ENCODE measurements at places on chromosomes 2 and 18.
A peak's percentile ranks its signal among the peaks of the same experiment; 100 is the strongest.

- DNase-seq, result no peak
These were observed 24.3 kb upstream of the RAB10 start for GRCh38 chr2:26009567-26009963.

DNA sequence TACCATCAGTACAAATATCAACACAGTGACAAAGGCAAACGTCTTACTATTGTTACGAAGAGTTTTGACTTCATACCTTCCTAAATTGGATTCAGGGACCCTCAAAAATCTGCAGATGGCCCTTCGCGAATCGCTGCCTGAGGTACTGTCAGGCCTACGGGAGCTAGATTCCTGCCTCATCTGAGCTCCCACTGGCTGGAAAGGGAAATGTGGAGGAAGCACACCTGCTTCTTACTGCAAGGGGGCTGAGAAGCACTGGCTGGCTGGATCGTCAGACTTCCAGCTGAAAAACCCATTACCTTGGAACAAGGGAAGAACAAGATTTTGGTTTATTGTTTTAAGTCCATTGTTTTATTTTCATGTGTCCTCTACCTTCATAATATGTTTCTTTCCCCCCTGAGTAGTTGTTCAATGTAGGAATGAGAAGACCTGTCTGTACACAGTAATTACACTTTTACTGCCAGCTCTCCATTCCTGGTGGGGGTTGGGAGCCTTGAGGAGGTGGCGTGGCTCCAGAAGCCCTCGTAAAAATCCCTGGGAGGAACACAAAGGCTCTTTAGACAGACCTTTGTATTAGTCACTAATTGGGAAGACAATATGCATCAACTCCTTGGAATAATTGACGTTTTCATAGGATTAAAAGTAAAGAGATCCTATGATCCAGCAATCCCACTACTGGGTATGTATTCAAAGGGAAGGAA, 124.1 kb upstream of the NOSTRIN start:
- DNase-seq, result no peak

DNA sequence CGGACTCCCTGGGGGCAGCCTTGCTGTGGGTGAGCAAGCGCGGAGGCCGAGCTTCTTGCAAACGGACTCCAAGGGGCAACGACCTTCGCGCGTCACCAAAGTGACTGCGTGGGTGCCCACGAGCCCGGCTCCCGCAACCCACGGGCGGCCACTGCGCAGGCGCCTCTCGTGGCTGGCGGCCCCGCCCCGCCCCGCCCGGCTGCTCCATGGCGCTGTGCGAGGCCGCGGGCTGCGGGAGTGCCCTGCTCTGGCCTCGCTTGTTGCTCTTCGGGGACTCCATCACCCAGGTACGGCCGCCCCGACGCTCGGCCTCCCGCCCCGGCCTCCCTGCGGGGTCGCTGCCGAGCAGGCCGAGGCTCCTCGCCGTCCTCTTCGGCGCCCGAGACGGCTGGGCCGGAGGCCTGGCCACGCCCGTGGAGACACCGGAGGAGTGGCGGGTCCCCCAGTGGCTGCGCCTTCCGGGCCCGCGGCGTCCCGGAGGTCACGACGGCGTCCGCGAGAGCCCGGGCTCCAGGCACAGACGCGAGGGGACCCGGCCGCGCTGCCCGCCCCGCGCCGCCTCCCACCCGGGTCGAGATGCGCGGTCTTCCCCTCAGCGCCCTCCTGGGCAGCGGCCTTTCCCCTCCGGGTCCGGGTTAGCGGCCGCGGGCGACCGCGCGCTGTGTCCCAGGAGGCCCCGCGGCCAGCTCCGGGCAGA, at the start of gene IAH1:
Gene IAH1, plus strand, starts transcription at position 191 of the 697 bp plus-strand sequence. Its CDS starts 16 bp downstream, at position 207.
- peak; percentile 54 for DNase-seq

DNA sequence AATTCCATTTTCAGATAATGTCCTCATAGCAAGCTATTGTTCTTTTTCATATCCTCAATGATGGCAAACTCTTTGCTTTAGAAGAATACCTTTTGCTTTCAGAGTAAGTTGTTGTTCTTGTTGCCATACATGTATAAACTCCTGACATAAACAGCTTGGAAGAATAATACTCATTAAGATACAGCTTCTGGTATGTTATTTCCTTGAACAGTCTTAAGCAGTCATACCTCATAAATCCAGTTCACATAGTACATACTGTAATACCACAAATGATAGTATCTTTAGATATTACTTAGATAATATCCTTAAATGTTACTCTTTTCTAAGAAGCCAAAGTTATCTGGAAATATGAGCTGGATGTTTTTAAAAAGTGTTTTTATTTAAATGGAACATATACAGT, 23.2 kb downstream of the METTL8 start:
- no peak for DNase-seq

DNA sequence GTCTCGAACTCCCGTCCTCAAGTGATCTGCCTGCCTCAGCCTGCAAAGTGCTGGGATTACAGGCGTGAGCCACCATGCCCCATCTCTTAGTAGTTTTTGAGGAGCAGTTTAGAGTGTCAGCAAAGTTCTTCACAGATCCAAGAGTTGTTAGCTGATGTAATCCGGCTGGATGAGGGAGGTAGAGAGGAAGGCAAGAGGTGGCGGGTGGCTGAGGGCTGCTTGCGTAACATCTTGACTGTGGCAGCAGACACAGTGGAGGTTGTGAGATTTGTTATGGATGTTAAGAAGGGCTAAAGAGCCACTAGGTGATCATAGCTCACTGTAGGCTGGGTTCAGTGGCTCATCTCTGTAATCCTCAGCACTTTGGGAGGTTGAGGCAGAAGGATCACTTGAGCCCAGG, 19.5 kb upstream of the FAM136A start:
- no peak for DNase-seq

Data from central memory CD8-positive, alpha-beta T cell (primary cell).